ENCODE measurements at places on chromosomes 11 and 22. TPM values are rescaled to one million over a fixed set of nuclear protein-coding genes. Genes with fewer than 3 reads are reported as not detected.
A peak's percentile ranks its signal among the peaks of the same experiment; 100 is the strongest.

The APOL4 gene
- total RNA-seq = 18.1 TPM

The MGAT3 gene
- 0.99 TPM for total RNA-seq

GRCh38 chr11:76371170-76371569 lies 9.8 kb downstream of the THAP12 start:
- DNase-seq = peak; percentile 45

DNA sequence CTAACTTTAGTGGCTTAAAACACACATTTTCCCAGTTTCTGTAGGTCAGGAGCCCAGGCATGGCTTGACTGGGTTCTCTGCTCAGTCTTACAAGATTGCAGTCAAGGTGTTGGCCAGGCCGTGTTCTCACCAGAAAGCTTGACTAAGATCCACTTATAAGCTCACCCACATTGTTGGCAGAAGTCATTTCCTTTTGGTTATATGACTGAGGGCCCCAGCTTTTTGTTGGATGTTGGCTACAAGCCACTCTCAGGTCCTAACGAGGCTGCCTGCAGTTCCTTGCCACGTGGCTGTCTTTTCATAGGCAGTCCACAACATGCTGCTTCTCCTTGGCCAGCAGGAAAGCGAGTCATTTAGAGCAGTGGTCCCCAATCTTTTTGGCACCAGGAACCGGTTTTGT lies 79.3 kb upstream of the CRTAM start:
- DNase-seq = no peak

- no peak for DNase-seq
Measured at GRCh38 chr22:39526736-39527171, 5.8 kb downstream of the RPS19BP1 start.

- DNase-seq = no peak
Measured at GRCh38 chr11:120722524-120722923, 211.0 kb downstream of the GRIK4 start.

DNA sequence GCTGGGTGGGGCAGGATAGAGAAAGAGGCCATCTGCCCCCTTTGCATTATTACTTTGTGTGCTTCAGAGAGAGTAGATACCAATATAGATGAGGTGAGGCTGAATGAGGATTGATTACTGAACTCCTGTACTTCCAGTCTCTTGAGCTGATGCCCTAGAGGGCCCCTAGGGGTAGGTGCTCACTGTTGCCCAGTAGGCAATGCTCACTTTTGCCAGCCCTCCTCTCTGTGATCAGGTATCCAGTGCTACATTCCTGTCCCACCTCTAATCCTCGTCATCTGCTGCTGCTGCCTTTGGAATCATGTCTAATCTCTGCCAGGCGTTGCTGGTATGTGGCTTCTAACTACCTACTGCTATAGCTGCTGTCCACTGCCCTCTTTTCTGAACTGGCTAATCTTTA lies 57.2 kb downstream of the CCDC83 start:
- no peak for DNase-seq

GRCh38 chr11:116637766-116638165 lies 135.0 kb downstream of the BUD13 start:
- DNase-seq = no peak

GRCh38 chr22:47121791-47122190 lies 359.3 kb downstream of the TBC1D22A start:
- no peak for DNase-seq

- DNase-seq = no peak
Measured at GRCh38 chr22:48152164-48152775, 1389.8 kb downstream of the TBC1D22A start.

DNA sequence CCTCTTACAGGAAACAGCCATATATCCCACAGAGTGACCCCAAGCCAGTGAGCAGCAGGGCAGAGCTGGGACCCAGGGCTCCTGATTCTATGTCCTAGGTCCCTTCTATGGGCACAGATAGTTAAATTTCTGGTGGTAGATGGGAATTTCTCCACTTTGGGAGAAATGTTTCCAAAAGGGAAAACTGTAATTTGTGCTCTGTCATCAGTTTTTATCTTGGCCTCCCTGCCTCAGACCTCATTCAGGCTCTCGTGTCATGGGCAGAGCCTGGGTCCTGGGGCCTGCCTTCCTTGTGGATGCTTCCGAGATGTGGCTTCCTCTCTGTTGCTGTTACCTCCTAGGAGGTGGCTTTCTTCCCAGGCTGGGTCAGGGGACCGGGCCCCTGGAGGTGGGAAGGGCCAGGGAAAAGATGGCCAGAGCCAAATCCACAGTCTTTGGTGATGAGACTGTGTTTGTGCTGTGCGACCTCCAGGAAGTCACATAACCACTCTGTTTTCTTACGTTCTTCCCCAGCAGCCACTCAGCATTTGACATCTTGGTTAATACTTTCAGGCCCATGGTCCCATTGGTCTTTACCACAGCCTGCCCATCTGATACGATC lies 8.6 kb downstream of the LRRC32 start:
- no peak for DNase-seq
